ENCODE measurements at places on chromosomes 7 and 10.

DNA sequence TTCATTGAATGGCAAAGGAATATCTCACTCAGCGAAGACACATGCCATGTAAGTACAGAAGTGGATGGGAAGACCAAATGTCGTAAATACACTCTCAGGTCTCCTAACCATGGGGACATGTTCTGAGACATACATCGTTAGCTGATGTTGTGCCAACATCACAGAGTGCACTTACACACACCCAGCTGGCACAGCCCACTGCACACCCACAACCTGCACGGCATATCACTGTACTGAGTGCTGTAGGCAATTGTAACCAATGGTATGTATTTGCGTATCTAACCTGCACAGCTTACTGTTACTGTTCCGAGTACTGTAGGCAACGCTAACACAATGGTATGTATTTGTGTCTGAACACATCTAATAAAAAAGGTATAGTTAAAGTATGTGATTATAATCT lies 550.4 kb downstream of the PTPRN2 start:
- no peak for DNase-seq

DNA sequence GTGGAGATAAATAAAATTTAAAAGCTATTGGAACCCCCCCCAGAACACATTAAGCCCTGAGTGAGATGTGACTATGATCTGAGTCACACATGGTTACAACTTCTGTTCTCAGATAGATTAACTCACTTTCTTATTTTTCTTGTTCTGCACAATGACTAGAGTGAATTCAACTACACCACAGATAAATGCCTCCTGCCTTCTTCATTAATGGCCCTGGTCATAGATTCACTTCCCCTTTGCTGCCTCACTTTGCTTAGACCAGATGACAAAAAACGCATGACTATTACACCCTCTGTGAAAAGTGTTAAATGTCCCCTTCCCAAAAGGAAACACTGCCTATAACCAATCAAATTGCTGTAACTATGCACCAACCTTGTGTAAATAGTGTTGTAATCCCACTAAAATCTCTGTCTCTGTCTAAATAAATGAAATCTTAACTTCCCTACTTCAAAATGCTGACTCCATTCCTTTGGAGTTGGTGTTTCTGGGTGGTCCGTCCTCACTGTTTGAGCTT lies 49.4 kb downstream of the AKR1D1 start:
- no peak for DNase-seq

GRCh38 chr10:79453392-79453791 lies 8.0 kb upstream of the ZCCHC24 start:
- DNase-seq: no peak

DNA sequence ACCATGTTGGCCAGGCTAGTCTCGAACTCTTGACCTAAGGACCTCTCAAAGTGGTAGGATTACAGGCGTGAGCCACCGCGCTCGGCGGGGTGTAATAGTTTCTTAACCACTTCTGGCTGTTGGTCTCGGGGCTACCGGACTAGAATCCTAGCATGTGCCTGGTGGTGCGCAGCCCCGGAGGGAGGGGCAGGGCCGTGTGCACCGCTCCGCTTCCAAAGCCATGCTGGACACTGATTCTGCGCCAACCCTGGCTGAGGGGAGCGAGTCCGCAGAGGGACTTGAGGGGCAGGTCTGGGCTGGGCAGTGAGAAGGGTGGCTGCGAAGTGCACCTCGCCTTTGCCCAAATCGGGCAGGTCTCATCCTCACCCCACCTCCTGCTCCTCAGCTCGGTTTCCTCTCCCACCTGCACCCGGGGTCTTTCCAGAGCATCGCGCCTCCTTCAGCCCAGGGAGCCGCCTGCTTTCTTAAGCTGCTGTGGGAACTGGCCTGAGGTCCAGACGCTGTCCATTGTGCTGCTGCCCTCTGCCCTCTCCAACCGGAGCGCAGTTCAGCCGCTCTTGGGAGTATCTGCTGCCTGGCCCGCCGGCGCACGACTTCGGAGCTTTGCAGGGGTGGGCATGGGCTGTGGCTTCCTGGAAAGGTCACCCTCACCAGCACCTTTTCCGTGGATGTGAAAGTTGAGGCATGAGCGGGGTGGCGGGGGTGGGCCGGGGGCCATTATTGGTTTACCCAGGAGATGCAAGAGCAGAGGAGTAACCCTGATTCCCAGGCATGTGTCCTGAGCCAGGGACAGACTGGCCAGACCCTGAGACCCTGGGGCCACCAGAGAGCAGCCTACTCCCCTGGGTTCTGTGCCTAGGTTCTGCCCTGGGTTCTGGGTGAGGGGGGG lies 422.6 kb upstream of the NUPR2 start:
- no peak for DNase-seq

DNA sequence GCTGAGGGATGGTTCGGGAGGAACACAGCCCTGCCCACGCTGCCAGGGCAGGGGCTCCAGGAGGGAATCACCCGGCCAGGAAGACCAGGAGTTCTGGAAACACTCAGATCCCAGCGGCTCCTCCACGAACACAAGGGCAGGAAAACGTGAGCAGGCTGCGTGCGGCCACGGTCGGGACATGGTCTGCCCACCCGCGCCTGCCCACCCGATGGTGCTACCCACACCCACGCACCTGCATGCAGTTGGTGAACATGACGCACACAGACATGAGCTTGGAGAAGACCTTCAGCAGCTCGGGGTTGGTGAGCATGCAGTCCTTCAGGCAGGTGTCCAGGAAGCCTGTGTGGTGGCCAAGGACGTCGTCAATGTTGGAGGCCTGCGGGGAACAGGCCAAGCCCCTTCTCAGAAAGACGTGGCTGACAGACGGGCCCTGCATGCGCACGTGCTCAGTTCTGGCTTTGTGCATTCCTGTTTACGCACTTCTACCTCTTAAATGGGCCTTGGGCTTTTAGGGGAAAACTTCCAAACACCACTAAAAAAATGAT lies 6.2 kb upstream of the ADAM8 start:
- no peak for DNase-seq

DNA sequence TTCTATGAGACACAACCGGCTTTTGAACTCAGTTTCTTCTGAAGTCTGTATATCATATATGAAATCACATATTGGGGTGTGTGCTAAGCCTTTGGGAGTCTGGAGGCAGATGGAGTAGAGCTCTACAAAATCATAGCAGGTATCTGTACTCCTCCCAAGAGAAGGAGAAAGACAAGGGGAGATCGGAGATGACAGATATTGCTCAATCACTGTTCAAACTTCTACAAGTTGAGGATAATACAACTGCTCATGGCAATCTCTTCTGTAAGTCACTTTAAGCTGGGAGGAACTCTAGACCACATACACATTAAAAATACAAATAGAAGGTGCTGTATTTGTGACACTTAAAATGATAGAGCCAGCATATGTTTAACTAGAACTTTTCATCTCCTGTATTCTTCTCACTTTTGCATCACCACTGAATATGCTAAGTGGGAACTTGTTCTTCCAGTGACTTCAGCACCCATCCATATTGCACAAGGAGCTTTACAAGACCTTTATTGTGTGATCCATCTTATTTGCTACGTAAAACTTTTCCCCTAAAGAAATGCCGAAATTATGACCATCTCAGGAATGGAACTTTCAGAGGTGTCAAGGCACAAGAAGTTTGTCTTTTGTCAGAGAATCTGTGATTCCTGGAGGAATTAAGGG lies 381.4 kb downstream of the PHTF2 start:
- DNase-seq: no peak

GRCh38 chr7:82594665-82595064 lies 151.1 kb upstream of the CACNA2D1 start:
- peak; percentile 54 for DNase-seq

GRCh38 chr10:21020545-21020944 lies 123.4 kb upstream of the NEBL start:
- DNase-seq: no peak

DNA sequence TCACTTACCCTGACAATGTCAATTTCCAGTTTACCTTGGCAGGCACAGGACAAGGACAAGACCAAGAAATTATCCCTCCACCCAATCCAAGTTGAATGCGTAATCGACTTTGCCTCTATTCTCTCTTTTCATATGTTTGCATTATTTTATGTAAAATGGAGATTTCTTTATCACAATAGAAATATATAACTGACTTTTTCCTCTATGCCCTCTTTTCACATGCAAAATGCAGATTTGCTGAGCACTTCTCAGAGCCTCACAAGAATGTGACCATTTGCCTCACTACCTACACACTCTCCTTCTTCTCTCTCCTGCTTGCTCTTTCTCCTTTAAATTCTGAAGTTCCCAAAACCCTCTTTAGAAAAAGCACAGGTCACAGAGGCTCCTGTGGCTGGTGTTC lies 15.1 kb downstream of the CYP3A43 start:
- DNase-seq: no peak

DNA sequence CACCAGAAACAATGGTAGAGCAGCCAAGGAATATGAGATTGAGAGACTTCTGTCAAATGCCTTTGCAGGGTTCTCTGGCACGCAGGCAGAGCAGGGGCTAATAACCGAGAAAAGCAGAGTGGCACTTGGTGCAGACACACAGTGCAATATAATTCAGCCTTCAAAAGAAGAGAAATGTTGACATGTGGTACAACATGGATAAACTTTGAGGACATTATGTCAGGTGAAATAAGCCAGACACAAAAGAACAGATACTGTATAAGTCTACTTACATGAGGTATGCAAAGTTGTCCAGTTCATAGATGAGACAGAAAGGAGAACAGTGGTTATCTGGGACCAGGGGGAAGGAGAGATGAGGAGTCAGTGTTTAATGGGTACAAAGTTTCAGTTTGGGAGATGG lies 41.8 kb downstream of the ITIH5 start:
- no peak for DNase-seq

GRCh38 chr7:27096768-27097514 lies 1.1 kb upstream of the HOXA1 start:
- no peak for DNase-seq

GRCh38 chr7:139915864-139916716 lies 87.0 kb downstream of the TBXAS1 start:
- no peak for DNase-seq

- no peak for DNase-seq
Measured at GRCh38 chr10:112946649-112947048, 3.4 kb upstream of the TCF7L2 start.

DNA sequence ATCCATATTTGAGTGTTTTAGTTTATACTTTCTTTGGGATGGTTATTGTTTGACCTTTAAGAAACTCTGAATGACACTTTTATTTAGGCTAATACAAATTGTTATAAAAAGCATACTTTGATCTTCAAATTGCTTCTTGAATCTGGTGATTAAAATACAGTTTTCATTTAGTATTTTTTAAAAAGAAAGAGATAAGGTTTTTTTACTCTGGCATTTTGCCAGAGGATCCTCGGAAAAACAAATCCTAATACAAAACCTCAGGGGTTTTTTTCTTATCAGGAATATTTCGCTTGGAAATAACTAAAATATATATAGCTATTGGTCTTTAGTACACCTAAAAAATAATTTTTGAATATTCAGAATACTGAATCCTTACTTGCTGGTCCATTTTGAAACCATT lies 17.0 kb downstream of the MIOS start:
- DNase-seq: no peak

GRCh38 chr7:148201992-148202391 lies 388.6 kb upstream of the C7orf33 start:
- DNase-seq: no peak

GRCh38 chr7:155685070-155685790 lies 40.8 kb downstream of the RBM33 start:
- DNase-seq: no peak

GRCh38 chr7:5333121-5334045 lies 50.6 kb downstream of the SLC29A4 start:
- no peak for DNase-seq

DNA sequence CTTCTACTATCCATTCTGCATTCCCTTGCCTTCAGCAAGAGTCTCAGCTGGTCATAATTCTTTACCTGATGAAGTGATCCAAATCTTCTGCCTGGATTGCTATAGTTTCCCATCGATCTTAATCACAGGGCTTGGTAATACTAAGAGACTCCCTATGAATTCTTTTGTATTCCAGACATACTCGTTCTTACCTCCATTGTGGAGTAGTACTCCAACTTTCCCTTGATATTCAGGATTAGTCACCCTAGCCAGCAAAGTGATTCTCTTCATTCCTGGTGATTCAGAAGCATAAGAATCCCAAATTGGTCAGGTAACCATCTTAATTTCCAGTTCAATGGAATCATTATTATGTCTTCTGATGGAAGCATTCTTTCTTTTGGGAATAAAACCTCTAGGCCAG lies 96.7 kb downstream of the TWIST1 start:
- DNase-seq: no peak

GRCh38 chr10:63634488-63635065 lies 113.4 kb downstream of the REEP3 start:
- no peak for DNase-seq

DNA sequence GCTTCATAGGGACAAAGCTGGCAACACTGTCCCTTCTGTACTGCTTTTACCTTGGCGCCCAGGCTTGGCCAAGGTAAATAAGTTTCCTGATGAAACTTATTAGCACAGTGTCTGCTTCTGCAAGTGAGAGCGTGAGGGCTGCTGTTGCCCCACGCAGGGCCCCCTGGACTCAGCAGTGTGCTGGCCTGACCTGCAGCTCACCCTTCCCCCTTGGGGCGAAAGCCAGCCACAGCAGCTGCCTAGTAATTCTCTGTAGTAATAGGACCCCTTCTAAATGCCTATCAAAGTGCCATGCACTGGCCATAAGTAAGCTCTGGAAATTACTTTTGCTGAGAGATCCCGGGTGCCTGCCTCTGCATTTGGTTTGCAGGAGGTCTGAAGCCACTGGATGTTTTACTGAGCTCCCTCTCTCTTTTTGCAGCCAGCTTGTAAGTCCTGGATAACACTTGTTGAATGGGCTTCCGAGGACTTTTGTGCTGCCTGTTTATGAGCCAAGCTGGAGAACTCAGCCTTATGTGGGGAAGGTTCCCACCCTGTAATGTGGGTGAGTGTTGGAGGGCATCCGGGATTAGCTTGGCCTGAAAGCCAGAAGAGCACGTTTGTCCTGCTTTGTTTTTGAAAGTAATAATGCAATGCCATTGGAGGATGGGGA lies 293.9 kb downstream of the C7orf25 start:
- peak; percentile 67 for DNase-seq

- DNase-seq: no peak
Measured at GRCh38 chr7:127151379-127151778, 101.4 kb downstream of the GRM8 start.

- DNase-seq: no peak
Measured at GRCh38 chr7:131235489-131236317, 92.0 kb upstream of the MKLN1 start.

GRCh38 chr7:90411510-90411909 lies 8.2 kb downstream of the CLDN12 start:
- no peak for DNase-seq

DNA sequence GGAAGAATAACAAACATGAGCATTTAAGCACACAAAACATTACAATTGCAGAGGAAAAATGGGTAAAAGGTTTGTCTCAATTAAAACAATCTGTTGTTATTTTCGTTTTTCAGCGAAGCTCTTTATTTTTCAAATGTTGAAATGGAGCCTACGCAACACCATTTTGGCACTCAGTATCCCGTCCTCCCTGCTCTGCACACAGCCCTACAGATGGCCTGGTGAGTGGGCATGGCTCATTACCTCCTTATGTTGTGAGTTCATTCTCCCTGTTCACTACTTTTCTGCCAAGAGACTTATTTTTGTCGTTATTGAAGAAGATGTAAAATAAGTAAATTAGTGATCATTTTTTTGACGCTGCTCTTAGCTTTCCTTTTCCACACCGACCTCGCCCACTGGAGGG lies 167.8 kb upstream of the CXCL12 start:
- no peak for DNase-seq

- no peak for DNase-seq
Measured at GRCh38 chr10:32189400-32190084, 133.3 kb upstream of the KIF5B start.

GRCh38 chr7:111954474-111955381 lies 251.5 kb downstream of the DOCK4 start:
- no peak for DNase-seq

- no peak for DNase-seq
Measured at GRCh38 chr7:142963993-142964392, 1.8 kb upstream of the KEL start.
